ENCODE measurements at places on chromosomes 4 and X.

GRCh38 chr4:38279650-38280322, 319.6 kb downstream of the PTTG2 start:
- DNase-seq: peak; percentile 17

- no peak for DNase-seq
Measured at GRCh38 chrX:134688839-134689238, 30.6 kb upstream of the PLAC1 start.

DNA sequence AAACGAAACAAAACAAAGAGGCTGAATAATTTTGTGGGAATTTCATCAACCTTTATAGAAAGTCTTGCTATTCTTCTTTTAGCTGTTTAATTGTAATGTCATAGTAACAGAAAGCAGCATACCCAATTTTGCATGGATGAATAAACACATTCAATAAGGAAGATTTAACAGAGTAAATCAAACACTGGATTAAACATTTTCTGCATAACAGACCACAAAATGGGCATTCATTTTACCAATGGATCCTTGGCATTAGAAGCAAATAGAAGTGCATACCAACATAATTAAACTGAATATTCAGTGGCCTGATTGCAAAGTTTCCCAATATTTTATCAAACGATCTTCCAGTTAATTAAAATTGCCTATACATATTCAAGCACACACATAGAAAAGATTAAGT, 4.4 kb upstream of the CHM start:
- no peak for DNase-seq

DNA sequence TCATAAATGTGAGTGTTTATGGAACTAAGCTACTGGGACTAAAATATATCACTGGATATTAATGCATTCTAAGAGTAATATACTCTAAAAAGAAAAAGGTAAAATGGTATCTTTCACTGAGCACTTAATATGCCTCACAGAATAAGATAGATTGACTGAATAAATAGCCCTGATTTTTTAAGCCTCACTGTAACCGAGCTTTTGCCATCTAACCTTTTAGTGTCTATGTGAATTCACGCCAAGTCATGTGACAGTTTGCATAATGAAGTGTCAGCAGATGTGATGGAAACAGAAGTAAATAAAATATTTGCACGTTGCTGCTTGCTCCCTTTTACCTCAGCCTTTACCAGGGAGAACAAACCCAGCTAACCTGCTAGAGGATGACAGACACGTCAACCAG, 119.7 kb upstream of the NWD2 start:
- no peak for DNase-seq

DNA sequence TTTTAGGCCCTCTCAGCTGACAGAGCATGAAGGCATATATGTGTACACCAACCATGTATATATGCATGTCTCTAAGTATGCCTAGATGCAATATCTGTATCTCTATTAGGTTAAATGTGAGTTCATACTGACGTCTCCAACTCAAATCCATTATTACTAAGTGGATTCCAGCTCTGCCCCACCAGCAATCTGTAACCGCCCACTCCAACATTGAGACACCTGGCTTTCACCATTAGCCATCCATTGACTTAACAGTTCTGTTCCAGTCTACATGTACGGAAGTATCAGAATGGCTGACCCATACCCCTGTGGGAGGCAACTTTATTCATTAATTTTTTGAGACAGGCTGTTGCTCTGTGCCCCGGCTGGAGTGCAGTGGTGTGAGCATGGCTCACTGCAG, 15.0 kb upstream of the SH3TC1 start:
- DNase-seq: no peak

- DNase-seq: no peak
Measured at GRCh38 chr4:2898001-2898400, 54.4 kb downstream of the ADD1 start.

DNA sequence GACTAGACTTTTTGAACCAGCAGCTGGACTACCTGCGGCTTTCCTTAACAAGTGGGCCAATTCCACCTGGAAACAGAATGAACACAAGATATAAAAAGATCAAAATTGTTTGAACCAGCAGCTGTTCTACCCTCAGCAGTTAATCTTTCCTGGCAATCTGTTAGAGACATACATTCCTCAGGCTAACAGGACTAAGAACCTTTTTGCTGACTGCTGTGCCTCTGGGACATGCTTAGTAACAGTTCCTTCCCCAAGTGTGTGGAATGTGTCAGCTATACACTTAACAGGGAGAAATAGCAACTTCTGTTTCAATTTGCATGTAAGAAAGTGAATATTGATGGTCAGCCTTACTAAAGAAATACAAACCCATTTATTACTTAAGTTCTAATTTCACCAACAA, 554.4 kb downstream of the ARAP2 start:
- DNase-seq: no peak

DNA sequence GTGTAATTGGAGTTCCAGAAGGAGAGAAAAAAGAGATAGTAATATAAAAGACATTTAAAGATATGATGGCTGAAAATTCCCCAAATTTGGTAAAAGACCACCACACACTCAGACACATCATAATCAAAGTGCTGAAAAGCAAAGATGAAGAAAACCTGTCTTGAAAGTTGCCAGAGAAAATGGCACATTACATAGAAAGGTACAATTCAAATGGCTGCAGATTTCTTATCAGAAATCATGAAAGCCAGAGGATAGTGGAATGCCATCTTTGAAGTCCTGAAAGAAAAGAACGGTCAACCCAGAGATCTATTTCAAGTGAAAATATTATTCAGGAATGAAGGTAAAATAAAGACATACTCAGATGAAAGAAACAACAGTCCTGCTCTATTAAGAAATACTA, 29.3 kb upstream of the PAGE4 start:
- DNase-seq: no peak

GRCh38 chr4:168509786-168510185, 12.9 kb downstream of the PALLD start:
- no peak for DNase-seq

GRCh38 chrX:18676050-18676449, 4.1 kb upstream of the RS1 start:
- no peak for DNase-seq

GRCh38 chr4:113113151-113113550, 63.7 kb downstream of the ANK2 start:
- DNase-seq: no peak

- DNase-seq: no peak
Measured at GRCh38 chr4:125735102-125735501, 420.3 kb downstream of the FAT4 start.

DNA sequence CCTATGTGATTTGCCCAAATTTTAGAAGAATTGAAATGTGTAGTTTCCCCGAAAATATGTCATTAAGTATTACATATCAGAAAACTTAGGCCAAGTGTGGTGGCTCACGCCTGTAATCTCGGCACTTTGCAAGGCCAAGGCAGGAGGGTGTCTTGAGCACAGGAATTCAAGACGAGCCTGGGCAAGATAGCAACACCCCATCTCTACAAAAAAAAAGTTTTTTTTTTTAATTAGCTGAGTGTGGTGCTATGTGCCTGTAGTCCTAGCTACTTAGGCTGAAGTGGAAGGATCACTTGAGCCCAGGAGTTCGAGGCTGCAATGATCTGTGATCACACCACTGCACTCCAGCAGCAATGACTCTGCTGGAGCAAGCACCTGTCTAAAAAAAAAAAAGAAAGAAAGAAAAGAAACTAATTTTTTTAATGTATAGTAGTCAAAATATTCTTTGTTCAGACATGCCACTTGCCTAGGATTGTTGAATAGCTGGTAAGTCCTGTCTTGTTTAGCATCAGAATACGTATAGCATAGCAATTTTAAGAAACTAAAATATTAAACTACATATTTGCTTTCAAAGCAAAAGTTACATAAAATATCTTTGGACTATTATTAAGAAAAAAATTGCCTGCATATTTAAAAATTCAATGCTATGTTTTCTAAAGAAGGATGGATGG, 40.1 kb upstream of the GAB1 start:
- no peak for DNase-seq

GRCh38 chr4:106096454-106096853, 201.2 kb downstream of the NPNT start:
- no peak for DNase-seq

DNA sequence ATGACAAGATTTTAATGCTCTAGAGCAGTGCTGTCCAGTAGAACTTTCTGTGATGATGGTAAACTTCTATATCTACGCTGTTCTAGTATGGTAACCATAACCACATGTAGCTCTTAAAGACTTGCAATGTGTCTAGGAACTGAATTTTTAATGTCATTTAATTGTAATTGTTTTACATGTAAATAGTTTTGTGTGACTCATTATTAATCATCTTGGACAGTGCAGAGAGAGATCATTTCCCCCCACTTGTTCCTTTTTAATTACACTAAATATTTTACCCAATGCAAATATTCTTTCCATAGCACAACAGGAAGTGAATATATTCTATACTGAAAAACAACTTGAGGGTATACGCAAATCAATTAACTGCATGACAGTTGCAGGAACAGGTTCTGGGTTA, 5.8 kb downstream of the ATG4A start:
- DNase-seq: no peak

DNA sequence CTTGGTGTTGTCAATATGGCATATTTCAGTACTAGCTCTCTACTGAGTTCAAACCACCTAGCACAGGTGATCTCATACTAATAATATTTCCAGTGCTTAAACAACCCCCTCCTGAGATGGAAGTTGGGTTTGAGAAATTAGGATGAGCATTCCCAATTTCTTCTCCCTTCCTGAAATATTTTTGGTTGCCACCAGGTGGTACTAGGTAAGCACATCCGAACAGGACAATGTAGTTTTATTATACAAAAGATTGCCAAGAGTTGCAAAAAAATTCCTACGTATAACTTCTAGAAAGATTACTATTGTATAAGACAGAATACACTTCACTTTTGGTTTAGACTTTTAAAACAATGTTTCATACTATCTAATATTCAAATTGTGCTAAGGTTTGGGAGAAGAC, 484.5 kb downstream of the PACRGL start:
- DNase-seq: no peak

DNA sequence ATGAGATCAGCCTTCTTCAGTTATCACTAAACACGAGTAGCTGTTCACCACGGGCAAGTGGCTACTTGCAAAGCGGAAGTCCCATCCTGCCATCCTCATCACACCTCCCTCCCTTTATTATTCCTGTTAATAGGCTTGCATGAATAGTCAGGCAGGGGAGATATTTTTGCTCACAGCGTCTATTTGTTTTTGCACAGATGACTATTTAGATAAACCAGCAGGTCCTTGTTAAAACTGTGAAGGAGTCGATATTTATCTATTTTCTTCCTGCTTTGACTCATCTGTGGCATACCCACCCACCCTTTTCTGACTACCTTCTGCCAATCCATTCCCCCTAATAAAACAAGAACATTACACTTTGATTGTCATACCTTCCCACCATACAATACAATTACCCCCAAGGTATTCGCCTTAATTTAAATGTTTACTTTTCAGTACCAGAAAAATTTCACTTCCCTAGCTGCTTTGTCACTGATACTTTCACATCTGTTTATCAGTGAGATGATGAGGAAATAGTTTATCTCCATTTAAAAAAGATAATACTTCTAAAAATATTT, 96.6 kb upstream of the BANK1 start:
- no peak for DNase-seq

DNA sequence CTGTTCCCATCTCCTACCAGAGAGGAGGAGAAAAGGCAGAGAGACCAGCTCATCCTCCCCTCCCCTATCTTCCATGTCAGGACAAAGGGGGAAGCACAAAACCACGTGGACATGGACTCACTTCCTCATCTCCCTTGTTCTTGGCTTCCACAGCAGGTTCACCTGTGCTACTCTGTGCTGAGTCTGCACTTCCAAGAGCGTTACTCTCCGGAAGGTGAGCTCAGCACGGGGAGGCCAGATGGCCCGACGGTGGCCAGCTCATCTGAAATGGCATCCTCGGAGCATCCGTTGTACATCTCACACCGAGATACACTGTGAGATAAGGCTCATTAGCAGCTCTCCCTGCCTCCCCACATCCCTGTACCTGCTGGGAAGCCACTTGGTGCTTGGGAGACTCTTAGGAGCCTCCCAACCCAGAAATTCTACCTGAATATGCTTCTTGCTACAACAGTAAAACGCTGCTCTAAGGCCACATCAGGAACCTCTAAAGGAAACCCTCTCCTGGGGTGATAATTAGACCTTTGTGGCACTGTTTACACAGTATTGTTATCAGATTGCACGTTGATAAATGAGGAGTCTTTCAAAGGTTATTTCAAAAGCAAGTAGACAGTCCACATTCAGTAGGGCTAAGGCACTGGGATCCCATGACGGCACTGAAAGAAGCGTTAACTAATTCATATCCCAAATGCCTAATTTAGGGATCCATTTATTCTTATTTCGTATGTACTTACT, 19.4 kb downstream of the LGI2 start:
- no peak for DNase-seq

DNA sequence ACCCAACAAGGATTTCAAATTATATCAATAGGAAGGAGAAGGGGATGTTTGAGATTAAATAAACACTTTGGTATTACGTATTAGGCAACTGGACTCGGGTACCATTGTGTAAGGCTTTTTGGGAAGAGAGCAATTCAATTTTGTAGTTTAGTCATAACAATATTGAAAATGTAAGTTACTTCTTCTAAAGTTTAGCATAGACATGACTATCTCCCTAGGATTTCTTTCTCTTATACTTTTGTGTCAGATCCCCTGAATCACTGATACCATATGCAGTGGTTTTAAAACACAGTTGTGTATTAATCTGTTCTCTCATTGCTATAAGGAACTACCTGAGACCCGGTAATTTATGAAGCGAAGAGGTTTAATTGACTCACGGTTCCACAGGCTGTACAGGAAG, 123.8 kb upstream of the FAM9C start:
- DNase-seq: no peak

- DNase-seq: no peak
Measured at GRCh38 chr4:81571105-81571504, 99.4 kb upstream of the RASGEF1B start.

GRCh38 chr4:128566693-128567092, 242.8 kb upstream of the JADE1 start:
- no peak for DNase-seq

GRCh38 chrX:105323928-105324327, 103.4 kb upstream of the TEX13A start:
- DNase-seq: no peak

- no peak for DNase-seq
Measured at GRCh38 chr4:182842104-182842600, 75.0 kb downstream of the DCTD start.

DNA sequence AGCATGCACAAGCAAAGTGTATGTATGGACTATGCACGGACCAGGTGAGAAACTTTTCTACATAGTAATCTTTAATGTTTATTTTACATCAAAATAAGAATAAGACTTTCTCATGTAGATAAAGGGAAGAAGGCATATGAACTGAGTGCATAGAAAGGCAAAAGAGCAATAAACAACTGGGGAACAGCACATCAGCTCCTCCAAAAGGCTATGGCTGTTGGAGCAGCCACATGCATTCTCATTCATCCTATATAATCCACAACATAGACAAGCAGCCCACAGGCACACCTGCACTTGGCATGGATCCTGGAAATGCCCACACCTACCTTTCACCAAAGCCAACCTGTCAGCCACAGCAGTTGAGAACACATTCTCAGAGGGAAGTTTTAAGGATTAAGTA, 586.9 kb upstream of the INTU start:
- no peak for DNase-seq
